ENCODE measurements at places on chromosomes 5 and 9.

DNA sequence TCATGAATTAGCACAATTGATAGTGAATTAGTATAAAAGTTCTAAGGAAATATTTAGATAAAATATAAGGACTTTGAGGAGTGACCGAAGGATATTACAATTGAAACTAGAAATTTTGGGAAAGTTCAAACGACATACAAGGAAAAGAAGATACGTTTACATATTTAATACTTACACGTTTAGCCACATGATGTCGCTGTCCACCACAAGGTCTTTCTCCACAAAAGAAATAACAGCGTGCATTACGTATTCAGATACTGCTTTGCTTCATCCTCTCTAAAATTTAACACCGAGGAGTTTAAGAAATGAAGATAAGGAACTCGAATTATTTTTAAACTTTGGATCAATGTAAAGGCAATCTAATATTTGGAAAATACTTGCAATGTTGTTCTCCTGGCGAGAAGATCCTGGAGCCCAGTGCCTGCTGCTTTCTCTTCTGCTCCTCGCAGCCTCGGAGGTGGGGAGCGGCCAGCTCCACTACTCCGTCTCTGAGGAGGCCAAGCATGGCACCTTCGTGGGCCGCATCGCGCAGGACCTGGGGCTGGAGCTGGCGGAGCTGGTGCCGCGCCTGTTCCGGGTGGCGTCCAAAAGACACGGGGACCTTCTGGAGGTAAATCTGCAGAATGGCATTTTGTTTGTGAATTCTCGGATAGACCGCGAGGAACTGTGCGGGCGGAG lies at the start of gene PCDHA3:
Gene PCDHA3 (plus strand): TSS at position 242 of the 678 bp plus-strand sequence.
- no peak for DNase-seq

DNA sequence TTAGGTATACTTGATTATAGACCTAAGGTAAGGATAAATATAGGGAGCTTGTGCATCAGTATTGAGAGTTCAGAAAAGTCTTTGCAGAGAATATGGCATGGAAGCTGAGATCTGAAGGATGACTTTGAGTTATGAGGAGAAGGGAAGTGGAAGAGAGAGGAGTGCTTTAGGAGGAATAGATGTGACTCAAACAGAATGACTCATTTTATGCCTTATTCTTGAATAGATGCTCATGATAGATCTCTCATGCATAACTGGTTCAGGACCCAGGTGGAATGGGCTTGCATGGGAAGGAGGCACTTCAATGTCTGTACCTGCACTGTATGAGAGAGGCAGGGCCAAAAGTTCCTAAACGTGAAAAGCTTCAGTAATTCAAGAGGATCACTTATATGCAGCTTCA lies 103.3 kb downstream of the CWC27 start:
- DNase-seq, result no peak

DNA sequence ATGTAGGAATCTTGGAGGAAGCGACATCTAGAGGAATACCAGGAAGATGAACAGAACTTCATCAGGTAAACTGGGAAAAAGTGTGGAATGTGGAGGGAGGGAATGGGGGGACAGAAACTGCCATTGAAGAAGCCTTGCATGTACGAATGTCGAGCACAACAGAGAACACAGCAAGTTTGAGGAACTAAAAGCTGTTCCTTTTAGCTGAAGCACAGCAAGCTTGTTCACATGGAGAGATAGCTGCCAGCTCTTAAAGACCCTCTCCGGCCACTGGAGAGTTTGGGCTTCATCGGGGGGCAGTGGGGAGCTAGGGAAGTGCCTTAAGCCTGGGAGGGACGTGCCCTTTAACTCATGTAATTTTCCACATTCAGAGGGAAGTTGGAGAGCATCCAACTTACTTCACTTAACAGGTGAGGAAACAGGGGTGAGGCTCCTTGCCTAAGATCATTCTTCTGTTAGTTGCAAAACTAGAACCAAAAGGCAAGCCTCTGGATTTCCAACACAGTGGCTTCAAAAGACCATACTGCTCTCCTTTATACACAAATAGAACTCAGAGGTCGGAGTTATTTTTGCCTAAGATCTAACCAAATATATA lies 2.3 kb upstream of the CYFIP2 start:
- DNase-seq, result no peak

GRCh38 chr9:73166468-73166867 lies 14.8 kb downstream of the ANXA1 start:
- DNase-seq, result no peak

DNA sequence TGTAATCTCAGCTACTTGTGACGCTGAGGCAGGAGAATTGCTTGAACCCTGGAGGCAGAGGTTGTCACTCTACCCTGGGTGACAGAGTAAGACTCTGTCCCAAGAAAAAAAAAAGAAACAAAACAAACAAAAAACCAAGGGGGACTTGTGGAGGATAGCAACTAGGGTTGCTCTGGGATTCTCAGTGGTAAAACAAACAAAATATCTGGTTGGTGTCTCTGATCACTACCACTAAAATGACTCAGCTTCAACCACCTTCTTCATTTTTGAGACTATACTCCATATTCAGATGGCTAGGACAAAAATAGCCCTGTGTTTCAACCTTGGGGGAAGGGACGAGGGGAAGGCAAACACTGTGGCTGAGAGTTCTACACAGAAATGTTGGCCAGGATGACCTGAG lies 110.3 kb downstream of the ARRDC3 start:
- DNase-seq, result no peak

DNA sequence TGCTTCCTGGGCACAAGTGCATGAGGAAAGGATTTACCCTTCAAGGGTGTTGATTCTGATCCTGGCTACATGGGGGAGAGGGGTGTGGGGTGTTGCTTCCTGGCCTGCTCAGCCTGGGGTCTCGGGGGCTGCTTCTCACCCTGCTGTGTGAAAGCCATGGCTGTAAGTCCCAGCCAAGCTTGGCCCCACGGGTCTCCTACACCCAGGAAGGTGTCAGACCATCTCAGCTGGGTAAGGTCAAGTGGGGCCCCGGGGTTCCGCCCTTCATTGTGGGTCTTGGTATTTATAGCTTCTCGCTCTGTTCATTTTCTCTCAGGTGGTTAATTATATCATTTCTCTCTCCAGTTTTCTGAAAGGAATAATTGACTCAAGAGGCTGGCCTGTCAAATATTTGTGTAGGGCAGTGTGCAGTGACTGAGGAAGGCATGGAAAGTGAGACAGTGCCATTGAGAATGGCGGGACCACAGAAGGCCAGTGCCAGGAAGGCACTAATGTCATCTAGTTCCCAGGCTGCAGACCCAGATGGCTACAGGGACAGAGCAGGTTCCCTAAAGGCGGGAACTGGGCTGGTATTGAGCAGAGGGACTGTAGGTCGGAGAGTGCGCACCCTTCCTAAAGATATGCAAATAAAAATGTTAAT lies 126.0 kb downstream of the FOXD1 start:
- no peak for DNase-seq

GRCh38 chr9:4670591-4670990 lies 4.3 kb upstream of the SPATA6L start:
- no peak for DNase-seq

Data from stimulated activated CD4-positive, alpha-beta T cell treated with anti-CD3 and anti-CD28 coated beads, Interleukin-4, amount 100 ng/mL, for 24 hours (primary cell).